Foreskin keratinocyte (primary cell): ENCODE measurements at places on chromosomes 2 and 18. TPM values are rescaled to one million over a fixed set of nuclear protein-coding genes. Genes with fewer than 3 reads are reported as not detected.

ARMC9 gene
- 13.4 and 15.4 TPM in 2 replicates for total RNA-seq

C2orf74 gene
- 21.5 and 22.6 TPM in 2 replicates for total RNA-seq

IAH1 gene
- 62.0 and 71.7 TPM in 2 replicates for total RNA-seq

- DNase-seq = no peak
Measured at GRCh38 chr2:192002418-192002817, 155.5 kb upstream of the CAVIN2 start.

GRCh38 chr2:175234650-175235049, 53.1 kb upstream of the ATP5MC3 start:
- no peak for DNase-seq

DNA sequence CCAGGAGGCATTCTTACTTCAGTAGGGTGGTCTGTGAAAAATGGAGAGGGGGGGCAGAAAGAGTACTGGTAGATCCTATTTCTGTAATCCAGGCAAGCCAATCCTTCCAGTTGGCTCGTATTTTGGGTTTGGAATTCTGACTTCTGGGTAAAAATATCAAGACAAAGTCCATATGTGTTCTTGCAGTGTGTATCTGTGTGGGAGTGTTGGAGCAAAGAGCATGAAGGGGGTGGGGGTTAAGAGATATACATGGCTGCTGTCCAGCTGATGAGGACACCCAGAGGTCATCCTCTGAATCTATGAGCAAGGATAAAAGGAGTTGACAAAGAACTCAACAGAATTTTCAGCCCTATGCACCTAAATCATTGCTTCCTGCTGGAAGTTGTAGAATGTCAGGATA, 375.8 kb upstream of the PIK3C3 start:
- no peak for DNase-seq
